HepG2 (cell line): ENCODE measurements at places on chromosomes 16 and 17. TPM values are rescaled to one million over a fixed set of nuclear protein-coding genes. Genes with fewer than 3 reads are reported as not detected.
A peak's percentile ranks its signal among the peaks of the same experiment; 100 is the strongest.

EME2 gene
- total RNA-seq: 1.7 and 7.6 TPM in 2 replicates

DNA sequence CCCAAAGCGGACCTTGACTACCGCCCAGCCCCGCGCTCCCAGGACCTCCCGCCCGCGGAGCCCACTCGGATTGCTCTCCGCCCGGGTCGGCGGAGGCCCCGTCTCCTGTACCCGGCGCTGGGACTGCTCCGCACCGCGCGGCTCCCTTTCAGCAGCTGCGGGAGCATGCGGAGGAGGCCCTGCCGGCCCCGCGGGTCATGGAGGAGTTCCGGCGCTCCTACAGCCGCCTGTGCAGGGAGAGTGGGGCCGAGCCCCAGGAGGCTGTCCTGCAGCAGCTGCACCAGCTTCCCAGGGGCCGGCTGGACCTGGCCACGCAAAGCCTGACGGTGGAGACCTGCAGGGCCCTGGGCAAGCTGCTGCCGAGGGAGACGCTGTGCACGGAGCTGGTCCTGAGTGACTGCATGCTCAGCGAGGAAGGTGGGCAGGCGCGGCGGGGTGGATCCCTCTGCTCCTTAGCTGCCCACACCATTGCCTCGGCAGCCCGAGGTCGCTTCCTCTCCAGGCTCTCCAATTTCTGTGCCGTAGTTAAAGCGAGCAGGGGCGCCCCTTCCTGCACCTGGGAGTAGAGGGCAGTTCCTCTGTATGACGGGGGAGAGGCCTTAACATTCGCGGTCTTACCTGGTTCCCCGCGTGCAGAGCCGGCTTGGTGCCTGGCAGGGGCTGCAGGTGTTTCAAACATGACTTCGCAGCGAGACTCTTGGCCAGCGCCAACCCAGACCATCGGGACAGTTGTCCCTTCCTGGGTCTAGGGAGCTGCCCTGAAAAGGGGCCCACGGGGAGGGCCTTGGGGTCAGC is 539 bp downstream of the LRRC45 start:
- peaks cover 62% of the 10 kb centered on the region for H3K4me1 ChIP-seq
- no peak for DNase-seq
- peak overlapping the region; percentile 80 for H3K4me3 ChIP-seq
- H3K36me3 ChIP-seq: peaks cover 2% of the 10 kb centered on the region; the same call in 2 of the 3 replicates
- peak overlapping the region; percentile 61 for H3K27ac ChIP-seq

DNA sequence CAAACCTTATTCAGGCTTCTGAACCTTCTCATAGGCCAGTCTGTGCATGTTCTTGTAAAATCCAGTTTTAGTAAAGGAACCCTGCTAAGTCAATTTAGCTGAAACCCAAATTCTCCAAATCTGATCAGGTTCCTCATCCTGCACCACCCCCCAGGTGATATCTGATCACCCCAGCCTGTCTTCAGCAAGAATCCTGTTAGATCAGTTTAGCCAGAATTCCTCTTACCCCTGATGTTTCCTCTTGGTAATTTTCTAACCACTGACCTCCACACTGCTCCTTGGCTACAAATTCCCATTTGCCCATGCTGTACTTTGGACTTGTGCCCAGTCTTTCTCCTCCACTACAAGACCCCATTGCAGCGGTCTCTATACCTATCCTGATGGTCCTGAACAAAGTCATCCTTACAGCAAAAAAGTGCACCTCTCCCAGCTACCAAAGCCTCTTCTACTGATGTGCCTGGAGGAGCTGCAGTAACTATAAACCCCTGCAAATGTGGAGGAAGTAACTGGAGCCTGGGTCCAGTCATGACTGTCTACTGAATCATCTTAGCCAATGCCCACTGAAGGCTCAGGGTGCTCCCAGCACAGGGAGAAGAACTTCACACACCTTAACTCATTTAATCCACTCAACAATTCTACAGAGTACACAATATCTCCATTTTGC is 23.8 kb downstream of the TEX14 start:
- no peak for DNase-seq
- peaks cover 10% of the 10 kb centered on the region for H3K4me1 ChIP-seq
- no peak overlapping the region for H3K27ac ChIP-seq
- no peaks in the 10 kb centered on the region for H3K27me3 ChIP-seq

- H3K4me1 ChIP-seq: peaks cover 19% of the 10 kb centered on the region
- peak overlapping the region; percentile 49 for H3K4me3 ChIP-seq
- H3K27me3 ChIP-seq: 0 out of 3 replicates have a peak, but pooled peaks cover 5% of the 10 kb centered on the region
- DNase-seq: no peak
These were observed 583 bp upstream of the CYLD start for GRCh38 chr16:50741225-50741780.

DNA sequence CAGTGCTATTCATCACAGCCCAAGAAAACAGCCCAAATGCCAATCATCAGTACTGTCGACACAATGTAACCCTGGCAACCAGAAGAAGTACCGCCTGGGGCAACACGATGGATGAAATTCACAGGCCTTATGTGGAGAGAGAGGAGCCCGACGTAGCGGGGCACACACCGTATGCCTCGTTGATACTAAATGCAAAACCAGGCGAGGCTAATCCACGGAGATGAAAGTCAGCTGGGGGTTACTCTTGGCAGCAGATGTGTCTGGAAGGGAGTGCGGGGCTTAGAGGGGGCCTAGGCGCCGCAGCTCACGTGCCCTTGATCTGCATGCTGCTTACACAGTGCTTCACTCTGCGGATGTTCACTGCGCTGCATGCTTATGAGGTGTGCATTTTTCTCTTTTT is 29.8 kb downstream of the ITGAE start:
- H3K36me3 ChIP-seq: no peaks in the 10 kb centered on the region
- H3K27me3 ChIP-seq: peaks cover 2% of the 10 kb centered on the region; the same call in 1 of the 2 replicates
- peaks cover 42% of the 10 kb centered on the region for H3K4me1 ChIP-seq
- no peak for DNase-seq

DNA sequence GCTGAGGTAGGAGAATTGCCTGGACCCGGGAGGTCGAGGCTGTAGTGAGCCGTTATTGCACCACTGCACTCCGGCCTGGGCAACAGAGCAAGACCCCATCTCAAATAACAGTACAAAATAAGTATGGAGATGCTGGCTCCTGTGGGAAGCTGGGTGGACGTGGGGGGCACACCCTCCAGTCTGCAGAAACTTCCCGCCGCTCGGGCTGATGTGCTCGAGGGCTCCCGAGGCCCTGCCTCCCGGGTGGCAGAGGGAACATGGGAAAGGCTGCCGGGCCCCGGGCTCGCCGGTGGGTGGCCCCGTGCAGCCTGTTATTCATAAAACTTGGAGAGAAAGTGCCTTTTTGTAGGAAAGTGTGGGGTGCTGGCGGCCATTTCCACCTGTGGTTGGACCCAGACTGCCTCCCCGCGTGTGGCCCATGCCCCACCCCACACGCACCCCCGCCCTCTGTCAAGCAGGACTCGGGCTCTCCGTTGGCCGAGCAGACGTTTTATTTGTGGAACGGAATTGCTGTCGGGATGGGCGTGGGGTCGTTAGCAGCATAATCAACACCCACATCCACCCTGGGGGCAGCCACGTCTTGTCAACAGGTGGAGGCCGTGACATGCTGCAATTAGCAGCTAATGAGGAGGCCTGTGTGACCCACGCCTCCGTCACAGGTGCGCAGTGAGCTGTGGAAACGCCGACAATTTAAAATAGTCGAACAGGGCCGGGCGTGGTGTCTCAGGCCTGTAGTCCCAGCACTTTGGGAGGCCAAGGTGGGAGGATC is 7.4 kb upstream of the CIAO3 start:
- peaks cover 11% of the 10 kb centered on the region for H3K4me1 ChIP-seq
- DNase-seq: no peak
- H3K4me3 ChIP-seq: no peak overlapping the region

- H3K36me3 ChIP-seq: no peaks in the 10 kb centered on the region
- no peaks in the 10 kb centered on the region for H3K4me1 ChIP-seq
- no peak overlapping the region for H3K4me3 ChIP-seq
- DNase-seq: no peak
- H3K27ac ChIP-seq: no peak overlapping the region
These were observed 229.7 kb upstream of the RPL38 start for GRCh38 chr17:73973586-73974409.

ZFP3 gene
- not detected in 2 replicates for total RNA-seq

TP53TG3C gene
- not detected in 2 replicates for total RNA-seq

GRCh38 chr16:46853713-46854443 is 22.9 kb upstream of the C16orf87 start:
- no peaks in the 10 kb centered on the region for H3K36me3 ChIP-seq
- H3K27me3 ChIP-seq: no peaks in the 10 kb centered on the region
- H3K27ac ChIP-seq: no peak overlapping the region
- H3K4me3 ChIP-seq: no peak overlapping the region

CPHXL2 gene
- total RNA-seq: not detected in 2 replicates

DNA sequence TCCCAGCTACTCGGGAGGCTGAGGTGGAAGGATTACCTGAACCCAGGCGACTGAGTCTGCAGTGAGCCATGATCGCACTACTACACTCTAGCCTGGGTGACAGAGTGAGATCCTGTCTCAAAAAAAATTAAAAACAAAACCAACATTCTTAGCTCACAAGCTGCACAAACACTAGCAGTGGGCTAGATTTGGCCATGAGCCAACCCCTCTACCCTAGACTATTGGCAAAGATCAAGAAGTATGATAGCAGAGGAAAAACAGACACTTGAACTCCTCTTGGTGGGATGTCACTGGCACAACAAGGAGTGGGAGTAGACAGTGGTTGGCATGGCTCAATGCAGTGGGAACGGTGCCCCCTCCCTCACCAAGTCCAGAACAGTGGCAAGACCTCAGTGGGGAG is 19.6 kb upstream of the RIPOR1 start:
- no peak overlapping the region for H3K4me3 ChIP-seq
- H3K27me3 ChIP-seq: no peaks in the 10 kb centered on the region
- H3K36me3 ChIP-seq: no peaks in the 10 kb centered on the region
- H3K4me1 ChIP-seq: peaks cover 9% of the 10 kb centered on the region
- no peak overlapping the region for H3K27ac ChIP-seq

GRCh38 chr17:77667478-77667877 is 291.0 kb upstream of the TNRC6C start:
- no peaks in the 10 kb centered on the region for H3K27me3 ChIP-seq
- DNase-seq: no peak
- no peaks in the 10 kb centered on the region for H3K36me3 ChIP-seq
- H3K4me1 ChIP-seq: no peaks in the 10 kb centered on the region
